Activated T-cell treated with anti-CD3 and anti-CD28 coated beads for 4 hours (primary cell): ENCODE measurements at places on chromosomes 5 and 9.

GRCh38 chr9:88302579-88303324 lies 85.5 kb upstream of the SPIN1 start:
- DNase-seq, result no peak

DNA sequence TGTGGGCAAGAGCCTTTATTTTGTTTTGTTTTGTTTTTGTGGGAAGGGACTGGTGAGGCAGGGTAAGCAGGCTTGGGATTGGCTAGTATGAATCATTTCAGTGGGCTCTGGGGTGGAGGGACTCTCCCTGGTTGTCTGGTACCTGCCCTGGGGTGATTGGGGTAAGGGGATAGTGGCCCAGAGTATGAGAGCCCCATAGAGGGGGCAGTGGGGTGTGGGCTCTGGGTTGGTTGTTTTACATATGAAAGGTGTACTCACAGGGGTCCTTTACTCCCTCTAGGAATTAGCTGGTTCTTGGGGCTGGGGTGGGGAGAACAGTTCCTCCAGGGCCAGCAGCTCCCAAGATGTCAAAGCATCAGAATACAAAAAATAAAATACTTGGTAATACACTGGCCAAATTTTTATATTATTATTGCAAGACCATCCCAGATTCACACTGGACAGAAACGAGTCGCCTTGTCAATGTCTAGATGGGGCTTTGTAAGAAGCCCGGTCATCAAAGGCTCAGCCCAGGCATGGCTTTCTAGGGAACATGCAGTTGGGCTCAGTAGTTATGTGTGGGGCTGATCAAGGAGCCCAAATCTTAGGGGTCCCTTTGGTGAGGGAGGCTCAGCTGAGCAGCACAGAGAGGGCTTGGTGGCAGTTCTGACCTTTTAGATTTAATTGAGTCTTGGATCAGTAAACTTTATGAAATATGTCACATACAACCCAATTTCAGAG lies 190.5 kb downstream of the NXNL2 start:
- no peak for DNase-seq

DNA sequence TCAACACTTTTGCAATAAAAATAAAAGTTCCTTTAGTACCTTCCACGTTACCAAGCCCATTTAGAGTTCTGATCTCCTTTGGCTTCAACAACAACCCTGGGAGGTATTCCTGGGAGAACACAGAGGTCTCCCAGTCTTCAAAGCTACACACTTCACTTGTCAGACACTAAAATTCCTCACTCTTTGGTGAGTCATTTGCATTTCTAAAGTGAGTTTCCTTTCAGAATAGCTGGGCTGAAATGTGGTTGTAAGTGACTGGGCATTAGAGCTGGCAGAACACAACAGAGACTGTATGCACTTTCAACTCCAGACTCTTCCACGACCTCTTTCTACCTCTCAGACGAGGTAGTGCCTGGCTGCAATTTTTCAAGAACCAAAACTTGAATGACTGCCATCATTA lies 11.5 kb upstream of the F2RL1 start:
- no peak for DNase-seq

DNA sequence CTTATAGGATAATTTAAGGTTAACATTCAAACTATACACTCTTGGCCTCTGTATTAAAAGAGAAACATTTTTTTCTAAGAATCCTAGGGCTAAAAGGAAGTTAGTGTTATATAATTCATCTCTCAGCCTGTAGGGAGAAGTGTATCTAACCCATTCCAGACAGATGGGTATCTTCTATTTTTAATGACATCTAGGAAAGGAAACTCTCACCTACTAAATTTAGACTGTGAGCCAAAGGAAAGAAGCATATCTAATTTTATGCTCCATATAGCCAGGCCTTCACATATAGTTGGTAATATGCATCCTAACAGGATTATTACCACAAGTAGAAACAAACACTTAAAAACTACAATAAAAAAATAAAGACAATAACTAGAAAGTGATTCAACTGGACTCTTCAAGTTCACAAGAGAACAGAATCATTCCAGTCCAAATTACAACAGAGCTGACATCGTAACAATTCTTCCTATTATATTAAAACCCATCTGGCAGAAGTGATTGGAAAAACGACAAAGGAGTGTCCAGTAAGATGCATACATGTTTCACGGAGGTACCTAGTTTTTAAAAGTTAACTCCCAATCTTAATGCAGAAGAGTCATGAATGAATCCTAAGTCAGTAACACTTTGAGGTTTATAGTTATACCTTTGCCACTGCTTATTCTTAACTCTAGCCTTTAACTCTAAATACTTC lies 39.4 kb downstream of the SCAI start:
- DNase-seq, result no peak

DNA sequence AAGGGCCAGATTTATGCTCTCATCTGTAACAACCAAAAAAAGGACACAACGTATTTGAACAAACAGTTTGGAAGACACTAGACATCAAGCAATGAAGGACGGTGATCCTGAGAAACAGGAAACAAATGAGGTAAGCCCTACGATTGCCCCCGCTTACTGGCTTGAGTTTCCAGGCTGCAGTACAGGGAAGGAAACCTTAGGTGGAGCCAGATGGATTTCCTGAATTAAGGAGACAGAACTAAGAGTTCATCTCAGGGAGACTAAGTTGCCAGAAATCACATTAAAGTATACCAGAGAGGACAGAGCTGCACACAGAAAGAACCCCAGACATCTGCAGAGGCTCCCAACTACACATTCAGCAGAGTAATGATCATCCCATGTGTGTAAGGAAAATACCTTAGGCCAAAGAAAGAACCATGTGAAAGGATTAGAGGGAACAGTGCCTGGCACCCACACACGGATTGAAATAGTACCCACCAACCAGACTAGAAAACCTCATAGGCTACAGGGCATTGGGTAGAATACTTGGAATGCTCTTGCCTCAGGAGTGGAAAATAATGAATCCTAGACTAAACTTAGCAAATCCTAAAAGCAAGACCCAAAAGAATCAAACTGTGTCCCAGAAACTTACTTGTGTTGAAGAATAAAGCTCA lies 99.3 kb upstream of the NIPBL start:
- DNase-seq, result no peak

DNA sequence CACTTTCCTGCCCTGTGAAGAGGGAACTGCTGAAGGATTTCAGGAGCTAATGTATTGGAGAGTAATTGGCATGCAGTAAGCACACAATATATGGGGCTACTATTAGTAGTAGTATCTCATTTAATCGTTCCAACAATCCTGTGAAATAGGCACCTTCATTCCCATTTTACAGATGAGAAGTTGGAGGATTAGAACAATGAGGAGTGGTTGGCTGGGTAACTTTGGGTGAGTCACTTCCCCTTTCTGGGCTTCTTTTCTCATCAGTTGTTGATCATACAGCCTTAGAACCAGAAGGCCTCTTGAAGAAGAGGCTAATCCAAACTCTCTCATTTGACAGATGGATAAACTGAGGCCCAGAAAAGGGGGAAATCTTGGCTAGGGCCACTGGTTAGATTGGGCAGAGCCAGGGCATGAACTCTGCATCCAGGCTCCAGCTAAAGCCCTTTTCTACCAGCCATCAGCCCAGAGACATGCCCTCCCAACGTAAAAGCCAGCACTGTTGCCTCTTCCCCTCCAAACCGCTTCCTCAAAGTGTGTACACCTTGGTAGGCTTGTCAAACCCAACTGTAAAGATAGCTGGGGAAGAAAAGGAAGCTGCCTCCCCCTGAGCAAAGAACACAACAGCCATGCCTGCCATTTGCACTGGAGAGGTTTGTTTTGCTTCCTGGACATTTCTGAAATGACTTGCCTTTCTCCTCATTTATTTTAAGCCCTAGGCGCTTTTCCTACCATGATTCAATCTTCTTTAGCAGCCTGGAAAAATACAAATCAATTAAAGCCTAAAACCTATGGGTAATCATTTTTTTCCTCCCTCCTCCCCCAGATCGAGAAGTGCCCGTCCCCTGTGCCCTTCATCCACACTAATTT lies 992 bp downstream of the SPACA9 start:
- no peak for DNase-seq

GRCh38 chr9:130425741-130426466 lies 18.9 kb upstream of the ASS1 start:
- no peak for DNase-seq

DNA sequence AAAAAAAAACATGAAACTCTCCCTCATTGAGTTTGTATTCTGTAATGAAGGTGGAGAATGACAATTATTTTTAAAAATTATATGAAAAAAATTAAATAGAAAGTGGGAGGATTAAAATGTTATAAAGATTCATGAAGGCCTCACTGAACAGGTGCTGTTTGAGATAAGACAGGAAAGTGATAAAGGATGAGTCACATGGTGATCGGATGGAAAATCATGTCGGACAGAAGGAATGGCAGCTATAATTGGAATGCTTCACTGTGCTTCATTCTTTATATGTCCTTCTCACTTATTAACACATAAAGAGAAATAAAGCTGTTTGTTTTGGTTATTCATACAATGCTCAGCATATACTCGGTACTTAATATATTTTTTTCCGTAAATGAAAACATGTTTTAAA lies 464.5 kb upstream of the RGMB start:
- DNase-seq, result no peak

- no peak for DNase-seq
Observed at GRCh38 chr5:79961716-79962574, 29.1 kb downstream of the MTX3 start.

GRCh38 chr9:122116040-122116439 lies 22.9 kb upstream of the TTLL11 start:
- DNase-seq, result no peak

GRCh38 chr5:15734058-15734457 lies 234.1 kb downstream of the FBXL7 start:
- DNase-seq, result no peak
